ENCODE measurements at places on chromosomes 3 and 15.

DNA sequence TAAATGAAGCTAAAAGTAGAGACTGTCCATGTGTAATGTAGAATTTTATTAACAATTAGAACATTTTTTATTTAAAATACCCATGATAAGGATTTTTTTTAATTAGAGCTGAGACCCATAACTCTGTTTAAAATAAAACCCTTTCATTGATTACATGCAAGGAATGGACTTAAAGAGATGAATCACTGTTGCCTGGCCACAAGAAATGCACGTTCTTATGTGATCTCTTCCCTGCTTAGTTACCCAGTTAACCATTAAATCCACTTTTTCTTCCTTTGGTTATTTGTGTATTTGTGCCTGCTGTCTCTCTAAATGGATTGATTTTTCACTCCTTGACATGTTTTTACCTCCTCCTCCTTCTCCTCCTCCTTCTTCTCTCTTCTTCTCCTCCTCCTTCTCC, 83.3 kb upstream of the SLITRK3 start:
- no peak for DNase-seq

- no peak for DNase-seq
Observed at GRCh38 chr15:93894438-93895036, 336.8 kb upstream of the MCTP2 start.

GRCh38 chr15:91622711-91623342, 230.7 kb upstream of the SLCO3A1 start:
- no peak for DNase-seq

GRCh38 chr3:2441558-2441957, 342.9 kb downstream of the CNTN4 start:
- DNase-seq, result no peak

DNA sequence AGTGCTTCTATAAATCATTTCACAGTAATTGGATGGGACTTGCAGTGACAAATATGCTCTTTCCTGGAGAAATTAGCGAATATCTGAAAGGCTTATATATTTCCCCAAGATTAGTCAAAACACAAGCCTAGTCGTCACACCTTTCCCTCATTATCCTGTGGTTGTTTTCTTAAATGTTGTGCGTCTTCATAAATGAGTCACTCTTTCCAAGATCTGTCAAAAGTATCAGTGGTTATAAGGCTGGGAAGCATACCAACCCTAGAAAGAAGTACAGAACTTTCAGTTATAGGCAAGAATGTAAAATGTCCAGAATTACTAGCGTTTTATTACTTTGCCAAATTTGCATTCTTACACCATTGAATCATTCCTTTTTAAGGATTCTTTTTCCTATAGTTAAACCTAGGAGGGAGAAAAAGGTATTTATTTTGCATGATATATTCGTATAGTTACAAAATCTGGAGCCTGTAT, 33.6 kb downstream of the TMEM212 start:
- no peak for DNase-seq

DNA sequence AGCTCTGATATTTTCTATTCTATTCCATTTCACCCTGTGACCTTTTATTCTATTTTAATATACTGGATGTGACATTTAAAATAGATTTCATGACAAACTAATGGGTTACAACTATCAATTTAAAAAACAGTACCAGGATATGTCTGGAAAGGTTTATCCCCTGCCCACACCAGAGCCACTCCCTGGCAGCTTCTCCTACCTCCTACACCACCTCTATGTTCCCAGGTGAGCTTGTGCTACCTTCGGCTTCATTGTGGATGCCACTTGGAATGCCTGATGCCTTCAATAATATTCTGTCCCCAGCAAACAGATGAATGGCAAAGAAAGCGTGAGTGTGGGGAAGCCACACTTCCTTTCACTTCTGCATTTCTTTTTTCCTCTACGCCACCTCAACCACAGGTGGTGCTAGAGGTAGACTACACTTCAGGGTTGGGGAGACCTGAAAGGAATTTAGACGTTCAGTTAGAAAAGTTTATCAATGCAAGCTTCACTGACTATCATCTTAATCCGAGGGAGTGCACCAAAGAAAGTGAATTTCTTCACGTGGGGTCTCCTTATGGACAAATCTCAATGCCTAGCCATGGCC, 213.0 kb downstream of the SSR3 start:
- DNase-seq, result no peak

GRCh38 chr3:99509224-99509623, 129.2 kb upstream of the COL8A1 start:
- no peak for DNase-seq

- no peak for DNase-seq
Observed at GRCh38 chr15:73851689-73852088, 21.7 kb upstream of the TBC1D21 start.

GRCh38 chr3:146466604-146467003, 2.8 kb downstream of the PLSCR2 start:
- no peak for DNase-seq

DNA sequence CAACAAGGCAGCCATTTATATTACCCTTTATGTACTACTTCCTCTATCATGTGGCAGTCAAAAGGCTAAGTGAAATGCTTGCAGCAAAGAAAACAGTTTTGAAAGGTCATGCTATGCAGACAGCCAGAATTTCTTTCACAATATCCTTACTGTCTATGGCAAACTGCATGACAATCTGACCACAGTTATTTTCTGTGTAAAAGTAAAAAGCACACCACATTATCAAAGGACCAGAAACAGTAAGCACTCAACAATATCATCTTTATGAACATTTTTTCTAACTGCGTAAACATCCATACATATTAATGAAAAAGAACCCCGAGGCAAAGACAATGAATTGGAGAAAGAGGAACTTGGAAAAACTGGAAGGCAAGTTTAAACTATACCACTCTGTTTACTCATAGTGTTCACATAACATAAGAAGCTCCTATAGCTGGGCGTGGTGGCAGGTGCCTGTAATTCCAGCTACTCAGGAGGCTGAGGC, 47.9 kb downstream of the PIK3CB start:
- no peak for DNase-seq

DNA sequence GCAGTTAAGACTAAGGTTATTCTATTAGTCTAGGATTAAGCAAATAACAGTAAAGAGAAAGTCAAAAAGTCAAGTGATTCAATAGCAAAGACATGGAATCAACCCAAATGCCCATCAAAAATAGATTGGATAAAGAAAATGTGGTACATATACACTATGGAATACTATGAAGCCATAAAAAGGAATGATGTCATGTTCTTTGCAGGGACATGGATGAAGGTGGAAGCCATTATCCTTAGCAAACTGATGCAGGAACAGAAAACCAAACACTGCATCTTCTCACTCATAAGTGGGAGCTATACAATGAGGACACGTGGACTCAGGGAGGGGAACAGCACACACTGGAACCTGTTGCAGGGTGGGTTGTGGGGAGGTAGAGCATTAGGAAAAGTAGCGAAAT, 29.0 kb downstream of the UNC13C start:
- DNase-seq, result no peak

DNA sequence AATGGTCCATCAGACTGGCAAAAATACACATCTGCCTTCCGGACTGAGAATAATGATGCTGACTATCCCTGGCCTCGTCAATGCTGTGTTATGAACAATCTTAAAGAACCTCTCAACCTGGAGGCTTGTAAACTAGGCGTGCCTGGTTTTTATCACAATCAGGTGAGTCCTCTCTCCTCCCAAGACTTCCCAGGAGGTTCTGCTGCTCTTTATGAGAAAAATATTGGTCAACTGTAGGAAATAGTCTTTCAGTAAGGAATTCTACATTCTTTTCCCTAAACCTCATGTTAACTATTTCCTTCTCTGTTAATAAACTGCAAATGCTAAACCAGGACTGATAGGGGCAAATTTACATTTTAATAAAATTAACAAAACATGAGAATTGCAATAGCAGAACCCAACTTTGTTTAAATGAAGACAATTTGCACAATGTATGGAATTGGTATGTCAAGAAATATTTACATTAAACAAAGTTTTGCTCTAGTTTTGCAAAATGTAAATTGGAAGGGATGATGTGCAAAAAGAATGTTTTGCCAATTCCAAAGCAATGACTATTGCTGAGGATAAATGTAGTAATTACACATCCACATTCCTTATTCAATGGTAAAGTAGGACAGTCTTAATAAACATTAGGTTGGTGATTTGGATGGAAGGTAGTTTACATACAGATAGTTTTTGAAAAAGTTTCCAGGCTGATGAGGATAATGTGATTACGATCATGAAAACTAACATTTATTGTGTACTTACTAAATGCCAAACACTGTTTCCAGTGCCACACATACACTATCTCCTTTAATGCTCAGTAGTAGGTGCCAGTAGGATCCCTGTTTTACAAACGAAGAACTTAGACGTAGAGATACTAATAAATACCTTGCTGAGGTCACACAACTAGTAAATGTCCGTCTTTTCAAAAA, 21.1 kb downstream of the UPK1B start:
- DNase-seq, result no peak

DNA sequence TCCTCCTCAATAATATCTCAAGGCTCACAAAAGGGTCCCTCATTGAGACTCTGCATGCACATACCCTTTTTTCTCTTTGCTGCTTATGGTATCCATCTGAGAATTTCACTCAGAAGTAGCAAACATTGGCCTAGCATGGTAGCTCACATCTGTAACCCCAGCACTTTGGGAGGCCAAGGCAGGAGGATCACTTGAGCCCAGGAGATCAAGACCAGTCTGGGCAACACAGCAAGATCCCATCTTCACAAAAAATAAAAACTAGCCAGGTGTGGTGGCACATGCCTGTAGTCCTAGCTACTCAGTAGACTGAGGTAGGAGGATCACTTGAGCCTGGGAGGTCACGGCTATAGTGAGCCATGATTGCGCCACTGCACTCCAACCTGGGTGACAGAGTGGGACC, 11.7 kb downstream of the LRIG1 start:
- no peak for DNase-seq

DNA sequence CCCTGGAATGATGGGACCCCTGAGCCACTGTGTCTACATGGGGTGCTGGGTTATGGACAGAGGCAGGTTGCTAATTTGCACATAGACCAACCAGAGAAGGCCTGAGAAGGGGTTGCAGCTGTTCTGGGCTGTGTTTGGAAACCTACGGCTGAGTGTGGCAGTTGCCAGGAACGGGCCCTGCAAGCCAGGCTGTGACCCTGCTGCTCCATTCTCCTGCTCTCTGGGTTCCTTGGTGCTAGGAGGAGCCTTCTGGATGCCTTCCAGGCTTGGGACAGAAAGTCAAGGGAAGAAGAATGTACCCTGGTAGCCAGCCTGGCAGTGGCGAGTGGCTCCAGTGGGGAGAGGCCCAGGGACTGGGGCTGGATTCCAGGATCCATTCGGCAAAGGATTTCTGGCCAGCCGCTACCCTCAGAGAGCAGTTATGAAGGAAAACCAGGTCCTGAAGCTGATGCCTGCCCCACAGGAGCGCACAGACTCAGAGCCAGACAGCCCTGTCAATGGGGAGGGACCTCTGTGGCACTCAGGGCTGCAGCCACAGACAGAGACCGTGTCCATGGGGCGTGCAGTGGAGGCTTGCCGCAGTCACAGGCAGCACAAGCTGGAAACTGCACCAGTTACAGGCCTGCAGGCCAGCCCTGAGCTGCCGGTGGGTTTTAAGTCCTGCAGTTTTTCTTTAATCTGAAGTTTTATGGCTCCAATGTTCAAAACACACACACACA, 55.1 kb upstream of the ACAD9 start:
- no peak for DNase-seq

DNA sequence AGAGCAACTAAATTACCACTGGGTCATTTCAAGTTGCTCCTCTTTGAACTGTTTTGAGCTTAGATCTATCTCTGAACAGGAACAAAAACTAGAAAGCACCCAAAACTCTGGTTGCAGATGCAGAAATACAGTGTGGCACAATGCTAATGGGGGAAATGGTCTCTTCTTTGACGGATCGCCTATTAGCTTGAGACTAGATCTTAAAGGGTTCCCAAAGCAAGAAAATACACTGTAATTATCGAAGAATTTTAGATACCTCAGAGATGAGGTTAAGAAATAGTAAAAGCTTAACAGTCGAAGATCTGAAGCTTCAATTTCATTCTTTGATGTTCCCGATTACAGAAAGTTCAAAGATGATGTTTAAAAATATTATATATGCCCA, 818 bp downstream of the PPP1R2 start:
- DNase-seq, result no peak

GRCh38 chr3:30643763-30644462, 37.5 kb downstream of the TGFBR2 start:
- DNase-seq, result peak; percentile 39

GRCh38 chr15:93144463-93145236, 55.6 kb upstream of the RGMA start:
- no peak for DNase-seq

DNA sequence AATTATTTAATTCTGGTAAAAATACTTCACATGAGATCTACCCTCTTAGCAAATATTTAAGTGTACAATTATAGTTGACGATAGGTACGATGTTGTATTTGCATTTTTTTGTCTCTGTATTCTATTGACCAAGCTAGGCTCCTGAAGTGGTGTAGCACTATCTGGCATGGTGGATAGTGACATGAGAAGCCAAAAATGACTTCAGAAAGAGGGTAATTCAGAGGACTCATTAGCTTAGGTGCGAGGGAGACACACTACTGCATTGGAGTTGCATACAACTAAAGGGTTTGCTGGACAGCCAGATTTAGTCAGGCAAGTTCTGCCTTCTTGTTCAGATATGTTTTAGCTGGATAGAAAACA, 50.6 kb downstream of the KBTBD8 start:
- DNase-seq, result no peak

- no peak for DNase-seq
Observed at GRCh38 chr15:64044300-64045100, 1.8 kb downstream of the DAPK2 start.

DNA sequence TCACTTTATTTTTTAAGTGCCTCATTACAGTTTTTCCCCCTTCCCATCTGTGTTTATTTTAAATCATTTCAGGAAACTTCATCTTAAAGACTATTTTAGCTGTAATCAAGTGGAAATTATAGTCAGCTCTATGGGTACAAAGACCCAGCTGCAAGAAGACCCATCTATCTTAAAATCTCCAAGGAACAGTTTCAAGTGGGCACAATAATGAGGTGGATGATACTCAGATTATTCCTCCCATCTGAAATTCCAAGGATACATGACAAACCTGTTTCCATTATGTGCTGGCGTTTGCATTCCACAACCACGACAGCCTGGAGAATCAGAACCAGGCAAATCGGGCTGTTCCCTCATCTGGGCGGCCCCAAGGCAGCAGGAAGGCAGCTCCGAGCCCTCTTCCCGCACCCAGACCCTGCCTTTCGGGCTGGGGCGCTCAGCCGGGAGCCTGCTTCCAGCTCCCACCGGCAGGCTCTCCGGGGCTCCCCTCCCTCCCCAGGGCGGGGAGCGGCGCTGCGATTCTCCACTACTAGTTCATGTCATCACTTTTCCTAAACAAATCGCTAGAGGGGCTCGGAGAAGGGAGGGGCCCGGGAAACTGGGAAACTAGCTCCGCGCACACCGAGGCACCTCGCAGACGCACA, at the start of gene MGLL:
Gene MGLL (minus strand): TSS at position 475 of the 641 bp plus-strand sequence. CDS start 197 bp downstream, at position 278.
- no peak for DNase-seq

GRCh38 chr3:129046037-129046731, 14.4 kb upstream of the GP9 start:
- no peak for DNase-seq

DNA sequence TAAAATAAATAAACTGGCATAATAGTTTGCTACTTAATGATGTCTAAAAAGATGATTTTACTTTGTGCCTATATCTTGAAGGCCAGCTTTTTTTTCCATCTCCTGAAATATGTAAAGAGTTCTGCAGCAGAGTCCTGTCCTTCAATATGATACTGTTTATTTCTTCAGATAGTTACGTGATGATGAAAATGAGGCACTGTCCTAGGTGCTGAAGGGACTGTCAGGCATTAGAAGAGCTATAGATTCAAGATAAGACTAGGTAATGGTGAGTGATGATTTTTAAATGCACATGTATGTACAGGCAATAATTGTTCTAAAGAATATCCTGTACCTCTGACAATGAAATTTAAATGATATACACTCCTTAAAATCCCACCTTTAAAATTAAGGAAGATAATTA, 326.9 kb upstream of the DNAJC19 start:
- no peak for DNase-seq
